Dorsolateral prefrontal cortex (tissue), 122 donors: ENCODE measurements at places on chromosomes 11 and 22. TPM values are rescaled to one million over a fixed set of nuclear protein-coding genes. Genes with fewer than 3 reads are reported as not detected.

DNA sequence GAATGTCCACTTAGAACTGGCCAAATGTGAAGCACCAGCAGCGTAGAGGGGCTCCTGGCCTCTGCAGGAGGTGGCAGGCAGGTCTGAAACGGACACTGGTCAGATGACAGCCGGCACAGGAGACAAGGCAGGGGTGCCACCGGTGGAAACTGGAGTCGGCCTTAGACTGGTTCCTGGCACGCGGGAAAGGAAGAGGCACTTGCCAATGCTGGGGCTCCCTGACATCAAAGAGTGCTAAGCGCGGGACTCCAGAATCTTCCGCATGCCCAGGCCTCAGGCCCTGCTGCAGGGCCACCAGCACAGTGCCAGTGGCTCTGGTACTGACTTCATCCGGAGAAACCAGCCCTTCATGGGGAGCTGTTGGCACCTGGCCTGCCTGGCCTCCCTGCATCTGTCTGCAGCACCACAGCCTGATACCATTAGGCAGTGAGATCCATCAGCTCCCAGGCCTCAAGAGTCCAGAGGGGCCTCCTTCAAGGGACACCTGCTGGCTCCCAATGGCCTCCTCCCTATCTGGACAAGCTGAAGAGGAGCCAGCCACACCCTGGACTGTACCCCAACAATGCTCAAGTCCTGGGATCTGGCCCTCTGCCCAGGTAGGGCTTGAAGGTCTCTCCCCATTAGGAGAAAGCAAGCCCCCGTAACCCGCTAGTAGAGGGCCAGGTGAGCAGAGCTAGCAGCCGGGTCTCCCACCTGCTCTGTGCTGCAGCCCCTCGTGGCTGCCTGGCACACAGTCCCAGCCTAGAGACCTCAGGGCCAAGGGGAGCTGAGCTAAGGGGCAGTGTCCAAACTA lies 29.7 kb upstream of the GNB1L start:
- no peak for DNase-seq

GRCh38 chr11:121246021-121246768 lies 46.4 kb upstream of the SC5D start:
- DNase-seq = no peak

DNA sequence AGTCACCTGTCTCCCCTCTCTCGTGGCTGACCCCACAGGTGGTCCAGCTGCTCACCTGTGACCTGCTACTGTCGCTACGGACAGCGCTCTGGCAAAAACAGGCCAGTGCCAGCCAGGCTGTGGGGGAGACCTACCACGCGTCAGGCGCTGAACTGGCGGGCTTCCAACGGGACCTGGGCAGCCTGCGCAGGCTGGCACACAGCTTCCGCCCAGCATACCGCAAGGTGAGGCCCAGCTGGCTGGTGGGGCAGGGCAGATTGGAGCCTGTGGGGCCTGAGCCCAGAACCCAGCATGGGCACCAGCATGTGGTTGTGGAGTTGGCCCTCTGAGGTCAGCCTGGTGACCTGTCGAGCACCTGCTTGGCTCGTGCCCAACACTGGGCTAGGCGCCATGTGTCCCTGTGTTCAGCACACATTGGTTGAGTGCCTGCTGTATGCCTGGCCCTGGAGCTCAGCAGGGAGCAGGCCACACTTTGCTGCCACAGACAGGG lies 11.9 kb downstream of the SHISA8 start:
- DNase-seq = no peak

DNA sequence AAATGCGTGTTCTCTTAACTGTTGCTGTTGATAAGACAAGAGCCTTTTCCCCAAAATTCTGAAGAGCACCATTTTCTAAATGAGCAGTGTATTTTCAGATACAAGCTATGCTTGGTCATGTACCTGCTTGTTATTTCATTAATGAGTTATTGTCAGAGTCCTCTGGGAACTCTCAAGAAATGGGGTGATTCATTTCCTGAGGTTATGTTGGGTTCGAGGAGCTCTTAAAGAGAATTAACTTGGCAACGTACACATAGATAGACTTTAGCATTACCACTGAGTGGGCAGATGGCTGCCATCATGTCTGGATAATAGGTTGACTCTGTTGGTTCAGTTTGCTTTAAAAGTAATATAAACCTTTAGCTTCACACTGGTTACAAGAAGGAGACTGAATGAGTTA lies 87.9 kb upstream of the SORL1-AS1 start:
- no peak for DNase-seq

DNA sequence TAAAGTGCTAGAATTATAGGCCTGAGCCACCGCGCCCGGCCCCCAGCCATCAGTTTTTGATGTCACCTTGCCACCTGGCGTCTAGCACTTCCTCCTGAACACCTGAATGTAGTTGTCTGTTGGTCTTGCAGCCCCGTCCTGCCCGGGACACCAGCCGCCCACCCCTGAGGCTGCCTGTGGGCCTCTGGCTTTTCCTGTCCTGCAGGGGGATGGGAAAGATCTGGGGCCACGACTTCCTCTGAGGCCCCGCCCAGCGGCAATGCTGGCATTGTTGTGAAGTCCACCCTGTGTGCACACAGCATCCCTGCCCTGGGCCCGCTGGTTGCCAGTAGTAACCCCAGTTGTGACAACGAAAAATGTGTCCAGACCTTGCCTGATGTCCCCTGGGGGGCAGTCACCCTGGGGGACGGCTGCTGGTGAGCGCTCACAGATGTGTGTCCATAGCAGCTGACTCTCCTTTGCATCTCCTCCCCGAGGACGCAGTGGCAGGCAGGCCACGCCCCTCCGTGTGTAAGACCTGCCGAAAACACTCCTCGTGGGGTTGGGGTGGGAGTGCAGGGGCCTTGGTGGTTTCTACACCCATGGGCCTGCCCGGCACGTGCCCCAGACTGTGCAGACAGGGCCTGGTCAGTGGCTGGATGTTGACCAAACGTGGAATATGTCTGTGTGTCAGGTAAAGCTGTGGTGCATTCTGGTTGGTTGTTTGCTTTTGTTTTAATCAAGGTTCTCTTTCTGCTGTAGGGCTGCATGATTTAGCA lies 6.8 kb downstream of the SELENOO start:
- DNase-seq = no peak

- no peak for DNase-seq
Measured at GRCh38 chr11:62926680-62927455, 5.7 kb upstream of the CHRM1 start.

DNA sequence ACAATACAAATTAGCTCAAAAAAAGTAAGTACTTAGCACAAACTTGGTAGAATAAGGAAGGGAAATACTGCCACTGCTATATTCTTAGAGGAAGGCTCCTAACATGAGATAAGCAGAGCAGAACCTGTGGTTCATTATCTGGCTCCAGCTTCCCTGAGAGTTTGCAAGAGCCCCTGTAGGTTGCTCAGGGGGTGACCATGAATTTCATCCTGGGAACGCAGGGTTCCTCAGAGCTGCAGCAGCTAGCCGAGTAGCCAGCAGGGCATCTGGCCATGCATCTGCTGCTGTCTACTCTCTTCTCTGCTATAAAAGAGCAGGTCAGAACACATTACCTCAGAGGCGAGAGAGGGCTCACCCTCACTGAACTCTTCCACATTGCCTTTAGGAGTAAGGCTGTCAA lies 67.3 kb downstream of the TRPC6 start:
- DNase-seq = no peak

GRCh38 chr11:109788948-109789490 lies 304.2 kb upstream of the ZC3H12C start:
- DNase-seq = no peak

GRCh38 chr11:102112509-102112821 lies 2.2 kb downstream of the YAP1 start:
- DNase-seq = no peak

GRCh38 chr11:92880381-92880780 lies 89.1 kb upstream of the MTNR1B start:
- DNase-seq = no peak

DNA sequence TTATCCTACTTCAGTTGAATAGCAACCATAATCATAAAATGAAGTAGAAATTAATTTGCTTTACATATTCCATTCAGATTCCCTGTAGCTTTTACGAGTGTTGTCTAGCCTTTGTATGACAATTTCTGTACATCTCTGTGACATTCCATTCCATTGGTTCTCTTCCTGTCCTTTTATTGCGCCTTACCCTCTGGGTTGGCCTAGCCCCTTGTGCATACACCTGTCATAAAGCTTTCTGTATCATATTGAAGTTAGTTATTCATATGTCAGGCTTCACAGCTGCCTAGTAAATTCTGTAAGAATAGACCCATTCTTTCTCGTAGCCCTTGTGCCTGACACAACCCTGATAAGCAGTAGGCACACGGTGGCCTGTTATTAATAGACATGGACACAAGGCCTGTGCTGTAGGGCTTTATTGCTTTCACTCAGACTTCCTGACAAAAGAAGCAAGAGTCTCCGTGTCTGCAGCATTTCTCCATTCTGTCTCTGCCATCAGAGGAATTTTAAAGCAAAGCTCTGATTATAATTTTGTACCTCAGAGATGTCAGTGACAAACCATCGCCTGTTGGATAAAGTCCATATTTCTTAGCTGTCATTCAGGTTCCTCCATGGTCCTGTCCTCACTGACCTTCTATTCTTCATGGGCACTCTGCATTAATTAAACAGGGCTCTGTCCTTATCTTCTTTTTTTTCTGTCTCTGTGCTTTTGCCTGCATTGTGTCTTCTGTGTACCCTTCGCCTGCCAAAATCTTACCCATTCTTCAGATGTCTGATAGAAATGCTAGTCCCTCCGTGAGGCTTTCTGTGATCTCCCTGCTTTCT lies 49.4 kb downstream of the BID start:
- DNase-seq = no peak

GRCh38 chr11:99638073-99638553 lies 617.4 kb downstream of the CNTN5 start:
- DNase-seq = no peak

- DNase-seq = no peak
Measured at GRCh38 chr22:37273846-37274225, 8.5 kb upstream of the CYTH4 start.

GRCh38 chr11:72972496-72973128 lies 158.4 kb downstream of the ATG16L2 start:
- no peak for DNase-seq

DNA sequence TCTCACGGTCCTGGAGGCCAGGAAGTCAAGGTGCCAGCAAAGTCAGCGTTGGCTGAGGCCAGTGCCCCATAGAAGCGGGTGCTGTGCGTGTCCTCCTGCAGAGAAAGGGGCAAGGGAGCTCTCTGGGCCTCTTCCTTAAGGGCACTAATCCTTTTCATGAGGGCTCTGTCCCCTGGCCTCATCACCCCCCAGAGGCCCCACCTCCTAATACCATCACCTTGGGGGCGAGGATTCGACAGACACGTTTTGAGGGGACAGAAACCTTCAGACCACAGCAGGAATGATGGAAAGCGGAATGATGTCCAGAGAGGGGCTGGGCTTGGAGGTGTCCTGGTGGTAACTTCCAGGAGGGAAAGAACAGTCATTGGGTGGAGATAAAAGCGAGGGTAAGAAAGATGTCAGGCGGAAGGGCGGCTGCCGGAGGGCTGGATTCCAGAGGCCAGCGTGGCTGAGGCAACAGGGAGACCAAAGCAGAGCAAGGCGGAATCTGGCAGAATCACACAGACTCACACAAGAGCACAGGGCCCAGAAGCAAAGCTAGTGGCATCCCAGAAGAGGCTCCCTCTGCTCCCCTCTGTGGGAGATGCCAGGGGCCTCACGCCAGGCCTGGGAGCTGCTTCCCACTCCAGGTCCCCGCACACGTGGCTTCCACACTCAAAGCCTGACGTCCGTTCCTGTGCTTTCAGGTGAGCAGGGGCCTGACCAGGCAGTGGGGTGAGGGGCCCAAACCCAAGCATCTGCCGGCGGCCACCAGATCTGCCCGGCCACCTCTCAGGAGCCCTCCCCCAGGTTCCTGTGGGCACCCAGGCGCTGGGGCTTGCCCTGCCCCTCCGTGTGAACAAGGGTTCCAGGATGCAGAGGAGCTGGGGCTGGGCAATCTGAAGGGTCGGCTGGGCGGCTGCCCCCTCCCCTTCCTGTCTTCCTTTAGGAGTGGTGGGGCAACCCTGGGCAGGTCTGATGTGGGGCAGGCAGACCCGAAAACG lies 784.5 kb downstream of the BRD1 start:
- no peak for DNase-seq

DNA sequence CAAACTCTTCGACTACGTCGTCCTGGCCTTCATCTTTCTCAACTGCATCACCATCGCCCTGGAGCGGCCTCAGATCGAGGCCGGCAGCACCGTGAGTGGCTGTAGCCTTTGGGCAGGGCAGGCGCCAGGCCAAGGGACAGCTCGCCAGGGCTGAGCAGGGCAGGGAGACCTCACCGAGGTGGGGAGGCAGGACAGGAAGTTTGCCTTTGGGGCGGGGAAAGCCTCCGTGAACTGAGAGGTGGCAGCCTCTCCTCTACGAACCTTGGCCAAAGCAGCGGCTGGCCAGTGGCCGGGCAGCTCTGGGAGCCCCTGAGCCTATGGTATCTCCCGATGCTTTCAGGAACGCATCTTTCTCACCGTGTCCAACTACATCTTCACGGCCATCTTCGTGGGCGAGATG lies 93.2 kb downstream of the CACNA1I start:
- no peak for DNase-seq

GRCh38 chr11:76225122-76225611 lies 18.9 kb upstream of the WNT11 start:
- no peak for DNase-seq

DNA sequence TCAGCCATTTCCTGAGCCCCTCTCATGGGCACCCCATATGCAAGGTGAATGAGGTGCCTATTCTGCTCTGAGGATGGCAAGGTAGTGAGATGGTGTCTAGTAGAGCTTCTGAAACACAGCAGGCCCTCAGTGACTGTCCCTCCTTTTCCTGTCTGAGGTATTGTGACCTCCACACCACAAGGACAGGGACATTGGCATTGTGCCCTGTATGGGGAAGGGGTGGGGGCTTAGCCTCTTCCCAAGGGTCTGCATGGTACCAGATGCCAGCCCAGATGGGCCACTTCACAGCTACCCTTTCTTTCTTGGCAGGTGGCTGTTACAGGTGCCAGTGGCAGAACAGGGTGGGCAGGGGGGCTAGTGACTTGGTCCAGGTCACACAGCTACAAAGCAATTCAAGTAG lies 78.8 kb downstream of the CABIN1 start:
- DNase-seq = no peak

DNA sequence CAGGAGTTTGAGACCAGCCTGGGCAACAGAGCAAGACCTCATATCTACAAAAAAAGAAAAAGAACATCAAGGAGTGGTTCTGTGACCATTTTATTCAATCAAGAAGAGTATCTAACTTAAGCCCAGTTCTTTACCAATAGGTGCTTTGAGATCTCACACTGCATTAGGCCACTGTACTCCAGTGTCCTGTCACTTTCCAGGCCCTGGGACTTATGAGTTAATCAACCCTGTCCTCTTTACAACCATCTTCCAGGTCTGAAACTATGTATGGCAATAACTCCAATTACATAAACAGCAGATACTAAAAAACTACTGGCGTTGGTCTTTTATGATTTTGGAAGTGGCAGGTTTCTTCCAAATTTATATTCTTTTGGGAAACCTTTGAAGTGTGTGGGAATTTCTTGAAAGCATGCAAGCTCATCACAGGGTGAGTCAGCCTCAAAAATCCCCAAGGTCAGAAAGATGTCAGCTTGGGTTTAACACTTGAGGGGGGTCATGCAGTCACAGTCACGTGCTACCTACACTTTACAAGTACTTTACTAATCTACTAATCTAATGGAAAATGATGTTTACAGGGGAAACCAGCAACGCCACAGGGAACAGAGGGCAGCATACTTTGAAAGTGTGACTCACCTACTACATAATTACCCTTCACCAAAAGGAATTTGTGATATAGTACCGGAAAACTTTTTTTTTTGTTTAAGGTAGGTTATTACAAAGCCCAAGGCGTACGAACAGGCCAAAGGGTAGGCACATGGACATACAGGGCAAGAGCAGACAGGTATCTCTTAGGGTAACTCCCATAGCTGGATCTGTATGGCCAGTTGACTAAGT lies 15.6 kb downstream of the PISD start:
- DNase-seq = no peak

The DCDC1 gene
- total RNA-seq = 3.5 TPM

The ZNF214 gene
- 7.8 TPM for total RNA-seq

The CHRNA10 gene
- total RNA-seq = 2.0 TPM
